ENCODE measurements at places on chromosomes 16 and 17. TPM values are rescaled to one million over a fixed set of nuclear protein-coding genes. Genes with fewer than 3 reads are reported as not detected.
A peak's percentile ranks its signal among the peaks of the same experiment; 100 is the strongest.

DNA sequence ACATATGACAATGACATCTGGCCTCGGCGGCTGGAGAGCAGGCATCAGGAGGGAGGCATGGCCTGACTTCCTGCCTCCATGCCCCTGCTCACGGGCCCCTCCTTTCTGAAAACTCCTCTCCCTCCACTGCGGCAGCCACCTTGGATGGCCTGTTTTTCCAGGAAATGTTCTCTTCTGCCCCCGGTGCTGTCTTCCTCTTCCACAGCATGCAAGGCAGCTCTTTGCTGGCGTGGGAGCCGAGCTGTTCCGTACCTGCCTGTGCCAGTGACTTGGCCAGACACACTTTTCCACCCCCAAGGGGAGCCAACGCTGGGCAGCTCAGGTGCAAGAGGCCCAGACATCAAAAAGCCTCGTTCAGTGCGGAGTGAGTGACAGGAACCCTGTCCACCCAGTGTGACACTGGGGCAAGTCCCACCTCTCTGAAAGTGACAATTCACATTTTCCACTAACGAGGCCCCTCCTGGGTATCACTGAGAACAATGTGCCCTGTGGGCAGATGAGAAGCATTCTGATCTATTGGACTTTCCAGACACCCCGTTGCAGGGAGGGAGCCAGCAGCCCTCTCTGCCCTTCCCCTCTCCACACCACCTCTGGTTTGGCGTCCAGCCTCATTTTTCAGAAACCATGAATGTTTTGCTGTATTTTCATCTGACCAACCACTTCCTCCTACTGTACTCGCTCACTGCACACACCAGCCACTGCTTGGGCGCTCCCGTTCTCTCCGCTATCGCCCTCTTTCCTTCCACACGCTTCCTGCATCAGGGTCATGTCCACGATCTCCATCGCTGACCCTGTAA, 31.2 kb downstream of the NSMCE1 start:
- DNase-seq = no peak

DNA sequence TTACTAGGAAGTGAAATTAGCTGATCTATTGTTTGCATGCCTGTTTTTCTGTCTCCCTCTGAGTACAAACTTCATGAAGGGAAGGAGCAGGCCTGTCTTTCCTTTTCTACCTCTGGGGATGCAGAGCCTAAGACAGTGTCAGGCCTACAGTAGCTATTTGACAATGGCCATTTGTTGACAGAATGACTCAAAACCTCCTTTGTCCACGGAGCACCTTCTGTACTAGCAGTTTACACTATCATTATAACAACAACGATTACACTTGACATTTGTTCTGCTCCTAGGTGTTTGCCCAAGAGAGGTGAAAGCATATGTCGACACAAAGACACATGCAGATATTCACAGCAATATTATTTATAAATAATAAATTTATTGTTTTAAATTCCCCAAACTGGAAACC, 132.3 kb upstream of the IRX3 start:
- DNase-seq = no peak

GRCh38 chr17:7440834-7441195, 1.5 kb downstream of the FGF11 start:
- DNase-seq = no peak

GRCh38 chr17:29129731-29130130, 50.5 kb downstream of the MYO18A start:
- no peak for DNase-seq

- no peak for DNase-seq
These were observed 73.5 kb downstream of the HS3ST2 start for GRCh38 chr16:22887445-22887844.

- no peak for DNase-seq
These were observed 14.1 kb upstream of the G6PC1 start for GRCh38 chr17:42886283-42887176.

The FBXW10 gene
- 0.13 TPM for polyA plus RNA-seq

DNA sequence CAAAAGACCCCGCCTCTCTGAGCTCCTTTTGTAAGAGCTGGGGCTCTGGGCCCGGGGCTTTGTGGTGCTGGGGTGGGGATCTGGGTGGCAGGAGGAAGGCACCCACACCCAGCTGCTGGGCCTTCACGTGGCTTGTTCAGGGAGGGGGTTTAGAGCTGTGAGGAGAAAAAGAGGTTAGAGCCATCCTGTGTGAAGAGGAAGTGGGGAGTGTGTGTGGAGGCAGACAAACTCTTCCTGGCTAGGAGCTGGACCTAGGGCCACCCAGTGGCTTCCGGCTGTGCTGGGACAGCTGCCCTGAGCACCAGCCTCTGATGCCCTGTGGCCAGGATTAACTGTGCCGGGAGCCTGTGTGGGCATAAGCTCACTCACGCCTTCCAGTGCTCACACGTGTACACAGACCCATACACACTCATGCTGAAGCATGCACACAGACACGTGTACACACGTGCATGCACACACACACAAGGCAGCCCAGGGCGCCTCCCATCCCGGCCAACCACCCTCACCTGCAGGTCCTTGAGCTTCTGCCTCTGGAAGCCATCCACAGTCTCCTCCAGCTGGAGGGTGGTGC, 7.4 kb downstream of the CIBAR2 start:
- DNase-seq = no peak

- peak; percentile 54 for DNase-seq
These were observed at the start of gene TRIM72 for GRCh38 chr16:31213877-31214707. Gene TRIM72, plus strand, starts transcription at chr16:31214119. Its CDS starts 620 bp downstream, at chr16:31214739.

The KRT33B gene
- polyA plus RNA-seq = not detected

- DNase-seq = no peak
These were observed 18.2 kb upstream of the FASN start for GRCh38 chr17:82116246-82116645.

The CFAP20 gene
- 47.5 TPM for polyA plus RNA-seq

DNA sequence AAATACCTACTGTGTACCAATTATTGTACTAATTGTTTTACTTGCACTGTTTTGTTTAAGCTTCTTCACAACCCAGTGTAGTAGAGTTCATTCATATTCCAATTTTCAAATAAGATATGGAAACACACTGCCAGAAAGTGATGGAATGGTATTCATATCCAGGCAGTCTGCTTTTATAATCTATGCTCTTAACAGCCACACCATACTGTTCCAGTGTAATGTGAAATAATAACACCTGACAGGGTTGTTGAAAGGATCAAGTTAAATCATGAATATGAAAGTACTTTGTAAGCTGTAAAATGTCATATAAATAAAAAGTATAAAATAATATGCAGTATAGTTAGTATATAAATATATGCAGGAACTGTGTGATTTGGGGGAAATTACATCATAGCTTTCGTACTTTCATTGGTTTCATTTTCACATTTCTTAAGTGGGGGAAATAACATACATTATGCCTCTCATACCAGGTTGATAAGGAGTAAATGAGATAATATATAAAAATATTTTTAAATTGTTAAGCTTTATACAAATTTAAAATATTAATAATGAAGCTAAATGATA, 230.8 kb downstream of the TANC2 start:
- DNase-seq = no peak

GRCh38 chr16:75931970-75932369, 205.7 kb upstream of the CPHXL start:
- DNase-seq = no peak

DNA sequence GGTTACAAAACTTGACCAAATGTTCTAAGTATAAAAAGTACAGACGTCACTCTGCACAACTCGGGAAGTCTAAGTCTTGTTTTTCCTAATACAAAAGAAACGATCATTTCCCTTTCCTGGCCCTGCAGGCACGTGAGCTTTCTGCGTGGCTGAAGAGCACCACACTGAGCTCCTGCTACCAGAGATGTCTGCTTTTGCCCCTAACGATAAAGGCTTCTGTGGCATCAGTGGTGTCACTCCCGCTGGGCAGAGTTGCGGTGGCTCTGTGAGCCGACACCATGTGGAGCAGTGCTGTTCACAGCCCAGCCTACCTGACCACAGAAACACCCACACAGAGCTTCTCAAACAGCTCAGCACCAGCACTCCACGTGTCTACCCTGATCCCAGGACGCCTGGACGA, 20.5 kb downstream of the EMC8 start:
- DNase-seq = no peak

DNA sequence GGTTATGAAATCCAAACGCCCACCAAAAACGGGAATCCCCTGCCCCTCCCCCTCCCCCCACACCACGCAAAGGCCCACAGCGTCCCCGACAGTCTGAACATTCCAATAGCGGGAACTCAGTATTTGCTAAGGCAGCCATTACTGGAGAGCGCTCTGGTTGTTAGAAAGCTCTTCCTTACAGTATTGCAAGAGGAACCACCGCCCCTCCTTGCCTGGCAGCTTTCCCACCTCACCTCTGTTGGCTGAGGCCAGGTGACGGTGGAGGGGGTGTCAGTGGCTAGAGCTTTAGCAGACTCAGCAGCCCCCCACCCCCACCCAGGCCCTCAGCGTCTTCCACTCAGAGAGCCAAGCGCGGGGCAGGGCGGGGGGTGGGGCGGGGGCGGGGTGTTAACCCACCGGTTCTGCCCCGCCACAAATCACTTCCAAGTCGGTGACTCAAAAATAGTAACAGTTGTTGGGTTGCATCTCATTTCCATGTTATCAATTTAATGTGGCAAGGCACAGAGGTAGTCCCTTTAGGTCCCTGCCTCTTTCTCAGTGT, 2.2 kb upstream of the PLEKHH3 start:
- no peak for DNase-seq

- DNase-seq = no peak
These were observed 37.1 kb downstream of the FANCA start for GRCh38 chr16:89779231-89779908.

- no peak for DNase-seq
These were observed 6.9 kb downstream of the SEZ6L2 start for GRCh38 chr16:29892458-29892813.

The CCL16 gene
- 0.13 TPM for polyA plus RNA-seq

DNA sequence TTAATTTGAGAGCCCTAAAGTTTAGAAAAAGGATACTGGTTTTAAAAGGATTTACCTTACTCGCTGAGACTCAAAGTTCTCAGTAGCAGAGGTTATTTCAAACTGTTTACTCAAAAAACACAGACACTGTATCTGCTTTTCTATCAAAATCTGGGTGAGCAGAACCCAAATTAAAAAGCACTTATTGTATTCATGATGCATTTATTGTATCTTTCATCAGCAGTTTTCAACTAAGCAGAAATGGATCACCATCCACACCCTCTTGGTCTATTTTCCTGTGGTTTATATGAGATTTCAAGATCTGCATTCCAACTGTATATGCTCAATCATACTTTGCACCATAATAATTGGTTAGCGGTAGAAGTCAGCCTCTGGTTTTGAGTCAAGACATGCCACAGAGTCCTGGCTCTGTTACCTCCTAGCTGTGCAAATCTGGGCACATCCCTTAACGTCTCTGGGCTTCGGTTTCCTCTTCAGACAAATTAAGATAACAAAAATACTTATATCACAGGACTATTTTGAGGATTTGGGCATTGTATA, 109.5 kb downstream of the ASIC2 start:
- DNase-seq = no peak

The CCL18 gene
- not detected for polyA plus RNA-seq

DNA sequence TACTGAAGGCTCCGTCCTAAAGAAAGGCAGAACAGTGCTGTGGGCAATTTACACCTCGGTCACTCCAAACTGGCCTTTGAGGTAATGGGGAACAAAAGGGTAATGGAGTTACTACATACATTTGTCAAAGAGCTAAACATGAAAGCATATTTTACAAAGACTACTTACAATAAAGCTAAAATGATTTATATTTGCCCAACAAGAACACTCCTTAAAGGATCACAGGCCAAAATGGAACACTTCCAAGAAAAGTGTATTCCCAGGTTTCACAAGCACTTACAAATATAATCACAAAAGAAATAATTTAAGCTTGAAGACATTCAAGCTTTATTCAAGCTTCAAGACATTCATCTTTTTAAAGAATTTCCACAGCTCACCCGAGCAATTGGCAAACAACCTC, 29.3 kb downstream of the C17orf67 start:
- no peak for DNase-seq

DNA sequence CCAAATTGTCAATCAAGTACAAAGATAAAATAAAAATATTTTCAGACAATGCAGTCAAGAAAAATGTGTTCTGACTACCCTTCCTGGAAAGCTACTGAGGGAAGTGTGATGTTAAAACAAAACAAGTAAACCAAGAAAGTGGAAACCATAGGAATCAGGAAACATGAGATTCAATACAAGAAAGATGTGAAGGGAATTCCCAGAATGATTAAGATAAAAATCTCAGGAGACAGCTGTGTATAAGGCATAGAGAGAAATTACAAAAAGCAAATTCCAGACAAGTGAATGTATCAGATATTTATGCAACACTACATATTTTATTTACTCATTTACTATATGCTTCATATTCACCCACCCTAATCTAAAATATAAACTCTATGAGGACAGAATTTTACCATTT, 32.2 kb downstream of the TRIM37 start:
- DNase-seq = no peak

- no peak for DNase-seq
These were observed 14.0 kb downstream of the VPS53 start for GRCh38 chr17:700504-701094.

The ABCC6 gene
- 2.1 TPM for polyA plus RNA-seq

- DNase-seq = no peak
These were observed 1.5 kb downstream of the PLA2G15 start for GRCh38 chr16:68246666-68247065.

DNA sequence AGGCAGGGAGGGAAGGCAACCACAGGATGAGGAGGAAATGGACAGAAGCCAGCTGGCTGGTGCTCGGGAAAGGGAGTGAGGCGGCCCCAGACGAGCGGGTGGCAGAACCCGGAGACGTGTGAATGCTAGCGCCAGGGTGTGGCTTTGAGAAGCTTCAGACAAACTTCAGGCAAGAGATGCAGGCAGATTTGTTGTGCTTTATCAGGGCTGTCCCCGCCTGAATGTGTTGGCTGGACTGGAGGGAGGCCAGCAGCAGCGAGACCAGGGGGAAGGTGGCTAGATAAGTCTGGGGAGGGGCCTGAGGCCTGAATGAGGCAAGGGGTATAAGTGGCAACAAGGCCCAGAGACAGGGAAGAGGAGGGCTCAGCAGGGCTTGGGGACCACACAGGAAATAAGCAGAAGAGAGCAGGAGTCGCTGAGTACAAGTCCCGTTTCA, 22.0 kb downstream of the CAMKK1 start:
- no peak for DNase-seq

- peak; percentile 85 for DNase-seq
These were observed at the start of gene NGFR for GRCh38 chr17:49494986-49495841. Gene NGFR, plus strand, starts transcription at chr17:49495293. Its CDS starts 125 bp downstream, at chr17:49495418.

- DNase-seq = no peak
These were observed 89.3 kb upstream of the CIBAR2 start for GRCh38 chr16:85201574-85201973.

The CDRT15L2 gene
- not detected for polyA plus RNA-seq

The WNT9B gene
- 0.08 TPM for polyA plus RNA-seq

- DNase-seq = no peak
These were observed 60.7 kb upstream of the SREBF1 start for GRCh38 chr17:17897442-17897841.
